ENCODE measurements at places on chromosomes 2 and 18.
A peak's percentile ranks its signal among the peaks of the same experiment; 100 is the strongest.

GRCh38 chr2:33583194-33583938 lies 15.7 kb downstream of the FAM98A start:
- DNase-seq = peak; percentile 33

DNA sequence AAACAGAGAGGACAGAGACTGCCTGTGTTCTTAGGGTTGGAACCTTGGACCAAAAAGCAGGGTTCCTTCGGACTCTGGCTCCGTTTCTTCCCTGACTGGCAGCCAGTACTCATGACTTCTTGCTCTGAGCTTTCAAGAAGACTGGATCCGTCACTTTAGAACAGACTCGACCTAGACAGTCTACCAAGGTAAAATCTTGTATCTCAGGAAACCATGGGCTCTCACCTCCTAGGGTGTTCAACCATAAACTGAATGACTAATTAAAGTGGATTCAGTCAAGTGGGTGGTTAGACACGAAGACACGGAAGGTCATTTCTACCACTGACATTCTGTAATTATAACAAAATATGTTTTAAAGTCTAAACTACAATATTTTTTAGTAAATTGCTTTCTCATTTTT lies 153.8 kb upstream of the SLC39A10 start:
- DNase-seq = no peak

DNA sequence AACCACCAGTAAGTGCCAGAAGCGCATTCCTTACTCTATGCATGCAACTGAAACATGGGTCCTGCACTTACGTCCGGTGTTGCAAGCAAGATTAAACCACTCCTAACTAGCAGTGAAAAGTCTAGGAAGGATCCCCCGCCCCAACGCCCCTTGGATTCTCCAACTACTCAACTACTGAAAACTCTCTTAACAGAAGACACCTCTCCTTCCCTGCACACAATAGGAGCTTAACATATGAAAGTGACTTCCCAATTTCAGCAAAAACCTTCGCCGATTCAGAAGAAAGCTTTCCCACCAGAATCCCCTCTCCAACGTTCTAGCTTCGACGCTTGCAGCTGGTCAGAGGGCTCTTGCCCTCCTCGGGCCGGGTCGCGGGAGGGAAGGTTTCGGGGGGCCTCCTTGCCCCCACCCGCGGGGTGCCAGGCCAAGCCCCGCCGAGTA lies 578 bp downstream of the IWS1 start:
- peak; percentile 43 for DNase-seq

- no peak for DNase-seq
Measured at GRCh38 chr18:62331581-62332356, 6.7 kb downstream of the TNFRSF11A start.

DNA sequence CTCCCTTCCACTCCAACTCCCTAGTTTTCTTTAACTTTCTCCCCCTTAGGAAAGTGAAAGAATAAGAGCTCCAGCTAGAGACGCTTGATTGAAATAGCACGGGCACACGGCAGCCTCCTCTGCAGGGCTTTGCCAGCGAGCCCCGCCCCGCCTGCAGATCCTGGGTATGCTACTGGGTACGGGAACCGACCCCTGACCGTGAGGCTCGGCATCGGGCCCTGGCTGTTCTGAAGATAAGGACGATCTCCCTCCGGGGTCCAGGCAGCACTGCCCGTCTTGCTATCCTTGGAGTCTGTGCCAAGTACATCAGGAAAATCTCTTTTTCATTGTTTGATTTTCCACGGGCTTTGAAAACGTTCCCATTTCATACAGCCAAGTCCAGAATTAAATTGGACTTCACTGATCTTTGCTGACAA lies 284.5 kb downstream of the MTX2 start:
- DNase-seq = peak; percentile 74

GRCh38 chr18:36326771-36327170 lies 29.3 kb downstream of the FHOD3 start:
- DNase-seq = no peak

DNA sequence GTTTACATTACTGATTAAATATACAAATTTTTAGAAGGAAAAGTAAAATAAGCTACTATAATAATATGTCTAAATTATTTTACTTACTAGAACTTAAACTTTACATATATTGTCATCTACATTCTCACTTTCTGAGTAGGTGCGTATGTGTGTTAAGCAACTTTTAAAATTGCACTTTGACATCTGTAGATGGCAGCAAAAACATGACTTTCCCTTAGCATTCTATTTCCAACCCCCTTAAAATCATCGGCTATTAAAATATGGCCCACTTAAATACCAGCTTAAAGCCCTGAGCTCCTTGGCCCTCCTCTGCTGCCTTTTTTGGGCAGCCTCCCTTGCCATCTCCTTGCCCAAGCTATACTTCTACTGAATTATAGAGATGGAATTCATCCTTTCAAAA lies 78.0 kb downstream of the UPP2 start:
- DNase-seq = no peak

DNA sequence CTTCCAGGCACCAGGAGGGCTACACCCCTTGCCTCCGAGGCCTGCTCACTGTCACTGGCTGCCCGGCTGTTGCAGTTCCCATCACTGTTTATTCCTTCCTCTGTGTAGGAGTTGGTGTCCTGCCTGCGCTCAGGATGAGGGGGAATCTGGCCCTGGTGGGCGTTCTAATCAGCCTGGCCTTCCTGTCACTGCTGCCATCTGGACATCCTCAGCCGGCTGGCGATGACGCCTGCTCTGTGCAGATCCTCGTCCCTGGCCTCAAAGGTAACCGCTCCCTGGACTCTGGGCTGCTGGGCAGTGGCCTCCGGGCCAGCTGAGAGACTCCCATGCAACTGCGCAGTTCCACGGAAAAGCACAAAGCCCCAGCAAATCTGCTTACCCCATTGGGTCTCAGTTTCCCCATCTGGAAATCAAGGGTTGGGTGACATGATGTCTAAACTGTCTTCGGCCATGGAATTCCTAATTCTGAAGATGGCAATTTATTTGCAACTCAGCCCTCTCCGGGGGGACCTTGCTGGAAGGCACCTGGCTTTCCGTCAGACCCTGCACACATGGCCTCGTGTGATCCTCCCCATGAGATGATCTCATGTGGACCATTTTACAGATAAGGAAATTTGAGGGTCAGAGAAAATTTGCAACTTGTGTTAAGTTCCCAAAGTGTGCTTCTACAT lies 9.4 kb downstream of the COLEC11 start:
- no peak for DNase-seq

GRCh38 chr2:229715895-229716507 lies 1.6 kb upstream of the DNER start:
- no peak for DNase-seq

GRCh38 chr18:42425025-42425424 lies 470.0 kb downstream of the PIK3C3 start:
- no peak for DNase-seq

GRCh38 chr2:143177096-143177786 lies 48.0 kb downstream of the ARHGAP15 start:
- DNase-seq = no peak

- no peak for DNase-seq
Measured at GRCh38 chr2:240456447-240457222, 21.2 kb downstream of the GPC1 start.

DNA sequence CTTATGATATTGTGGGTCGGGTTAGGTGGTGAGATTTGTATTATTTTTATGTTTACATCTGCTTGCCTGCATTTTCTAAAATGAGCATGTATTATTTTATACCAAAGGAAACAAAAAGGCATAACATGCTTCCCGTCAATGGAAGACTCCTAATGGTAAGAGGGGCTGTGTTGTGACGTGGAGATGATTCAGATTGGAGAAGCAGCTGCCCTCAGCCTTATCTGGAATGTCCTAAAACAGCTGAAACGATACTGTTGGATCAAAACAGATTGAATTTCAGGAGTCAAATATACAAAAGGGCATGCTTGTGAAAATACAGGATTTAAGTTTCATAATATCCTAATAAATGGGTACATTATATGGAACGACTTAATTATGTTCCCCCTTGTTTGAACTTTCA lies 19.0 kb downstream of the DGKD start:
- DNase-seq = no peak

GRCh38 chr18:63788447-63789096 lies 13.4 kb downstream of the SERPINB7 start:
- DNase-seq = peak; percentile 88

DNA sequence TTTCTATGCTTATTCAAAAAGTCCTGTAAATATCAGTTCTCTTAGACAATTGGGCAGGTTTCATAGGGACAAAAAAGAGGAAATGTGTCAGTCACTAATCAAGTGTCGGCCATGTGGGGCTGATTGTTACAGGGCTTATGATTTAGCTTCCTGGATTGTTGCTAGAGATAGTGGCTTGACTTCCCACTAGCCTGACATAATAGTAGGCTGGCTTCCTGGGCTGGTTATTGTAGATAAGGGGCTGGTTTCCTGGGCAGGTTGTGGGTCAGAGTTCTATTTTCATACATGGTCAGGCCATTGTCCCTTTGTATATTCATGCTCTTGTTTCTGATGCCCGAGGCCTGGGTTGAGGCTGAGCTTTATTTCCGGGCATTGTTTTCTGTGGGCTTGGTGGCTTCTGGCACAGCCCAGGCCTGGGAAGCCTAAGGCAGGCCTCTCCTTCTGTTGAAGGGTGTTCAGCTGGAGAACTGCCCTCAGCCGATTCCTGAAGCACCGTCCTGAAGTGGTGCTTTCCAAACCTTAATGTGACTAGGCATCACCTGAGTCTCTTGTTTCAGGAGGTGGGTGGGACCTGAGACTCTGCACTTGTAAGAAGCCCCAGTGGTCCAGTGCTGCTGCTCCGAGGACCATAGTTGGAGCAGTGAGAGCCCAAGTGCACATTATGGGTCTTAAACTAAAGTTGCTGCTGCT lies 37.0 kb downstream of the CD8B2 start:
- DNase-seq = no peak

GRCh38 chr18:54210463-54210862 lies 14.0 kb downstream of the MBD2 start:
- DNase-seq = no peak

GRCh38 chr2:175430236-175430635 lies 248.7 kb upstream of the ATP5MC3 start:
- DNase-seq = no peak

DNA sequence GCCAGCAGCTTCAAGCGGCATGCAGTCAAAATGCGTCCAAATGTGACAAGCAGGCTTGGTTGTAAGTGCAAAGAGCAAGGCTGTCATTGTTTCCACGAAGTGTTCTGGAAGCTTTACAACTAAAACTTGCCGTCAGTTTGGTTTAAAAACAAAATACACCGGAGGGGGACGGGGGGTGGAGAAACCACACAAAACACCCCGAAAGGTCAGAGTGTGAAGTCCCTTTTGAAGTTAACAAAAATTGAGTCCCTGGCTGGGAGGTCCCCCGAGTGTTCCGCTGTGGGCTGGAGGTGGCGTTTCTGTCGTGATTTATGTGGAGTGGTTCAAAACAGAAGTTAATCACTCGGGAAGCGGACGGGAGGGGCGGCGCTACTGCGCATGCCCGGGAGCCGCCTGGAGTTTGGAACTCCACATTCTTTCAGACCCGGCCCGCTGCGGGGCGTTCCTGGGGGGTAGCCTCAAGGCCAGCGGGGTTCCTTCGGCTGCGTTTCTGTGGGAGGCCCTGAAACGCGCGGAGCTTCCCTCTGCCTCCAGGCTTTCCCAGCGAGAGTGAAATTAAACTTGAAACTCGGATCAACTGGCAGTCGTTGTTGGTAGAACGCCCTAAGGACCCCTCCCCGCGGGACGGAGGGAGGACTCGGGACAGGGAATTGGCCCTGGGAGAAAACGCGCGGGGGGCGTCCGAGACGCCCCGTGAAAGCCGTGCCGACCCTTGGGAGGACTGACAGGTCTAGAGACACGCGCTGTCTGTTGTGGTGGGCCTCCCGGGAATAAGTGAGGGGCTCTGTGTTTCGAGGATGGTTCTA lies 1.4 kb downstream of the TGIF1 start:
- peak; percentile 95 for DNase-seq

GRCh38 chr2:211061612-211062296 lies 505.4 kb downstream of the CPS1 start:
- DNase-seq = no peak

DNA sequence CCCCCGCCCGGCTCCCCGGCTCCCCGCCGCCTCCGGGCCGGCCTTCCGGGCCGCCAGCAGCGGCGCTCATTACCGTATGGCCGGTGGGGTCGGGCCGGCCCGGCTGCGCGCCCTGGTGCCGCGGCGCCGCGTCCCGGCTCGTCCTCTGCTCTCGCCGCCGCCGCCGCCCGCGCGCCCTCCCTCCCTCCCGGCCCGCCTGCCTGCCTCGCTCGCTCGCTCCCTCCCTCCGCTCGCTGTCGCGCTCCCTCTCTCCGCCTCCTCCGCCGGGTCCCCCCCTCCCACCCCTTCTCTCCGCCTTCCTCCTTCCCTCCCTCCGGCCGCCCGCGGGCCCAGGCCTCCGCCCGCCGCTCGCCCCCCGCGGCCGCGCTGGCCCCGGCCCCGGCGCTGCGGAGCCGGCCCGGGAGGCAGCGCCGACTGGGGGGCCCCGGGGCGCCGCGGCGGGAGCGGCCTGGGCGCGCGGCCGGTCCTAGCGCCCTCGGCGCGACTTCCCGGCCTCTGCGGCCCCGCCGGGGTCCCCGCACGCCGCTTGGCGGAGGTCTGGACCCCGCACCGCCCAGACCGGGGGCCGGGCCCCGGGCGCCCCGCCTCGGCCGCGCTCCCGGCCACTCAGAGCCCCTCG lies at the start of gene DNMT3A:
Gene DNMT3A (minus strand): TSS at position 173 of the 619 bp plus-strand sequence. CDS start 27,941 bp downstream, outside the sequence.
- peak; percentile 75 for DNase-seq

DNA sequence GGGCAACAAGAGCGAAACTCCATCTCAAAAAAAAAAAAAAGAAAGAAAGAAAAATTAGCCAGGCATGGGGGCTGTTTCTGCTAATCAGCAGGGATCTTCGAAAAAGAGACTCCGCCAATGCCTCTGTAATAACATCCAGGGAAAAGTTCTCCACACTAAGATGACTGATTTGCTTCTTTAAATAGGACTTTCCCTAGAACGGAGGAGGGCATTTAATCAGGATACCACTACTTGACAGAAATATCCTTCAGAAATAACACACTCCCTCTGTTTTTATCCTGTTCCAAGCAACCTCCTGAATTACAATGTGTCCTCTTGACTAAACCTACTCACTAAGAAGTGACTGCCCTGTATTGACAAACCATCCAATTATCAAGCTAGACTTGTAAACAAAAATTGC lies 21.7 kb downstream of the REV1 start:
- no peak for DNase-seq

DNA sequence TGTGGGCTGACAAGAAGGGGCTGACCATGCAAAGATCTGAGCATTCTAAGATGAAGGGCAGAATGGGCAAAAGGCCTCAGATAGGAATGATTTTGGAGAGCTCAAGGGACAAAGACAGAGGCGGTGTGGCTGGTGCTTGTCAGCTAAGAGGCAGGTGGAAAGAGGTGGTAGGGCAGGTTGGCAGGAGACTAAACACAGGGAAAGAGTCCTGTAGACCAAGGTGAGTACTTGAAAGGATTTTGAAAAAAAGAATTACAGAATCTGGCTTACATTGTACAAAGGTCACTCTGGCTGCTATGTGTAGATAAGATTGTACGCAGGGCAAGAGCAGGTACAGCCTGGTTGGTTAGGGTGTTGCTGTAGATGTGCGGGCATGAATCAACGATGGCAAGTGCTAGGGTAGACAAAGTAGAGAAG lies 50.6 kb downstream of the STK39 start:
- no peak for DNase-seq

DNA sequence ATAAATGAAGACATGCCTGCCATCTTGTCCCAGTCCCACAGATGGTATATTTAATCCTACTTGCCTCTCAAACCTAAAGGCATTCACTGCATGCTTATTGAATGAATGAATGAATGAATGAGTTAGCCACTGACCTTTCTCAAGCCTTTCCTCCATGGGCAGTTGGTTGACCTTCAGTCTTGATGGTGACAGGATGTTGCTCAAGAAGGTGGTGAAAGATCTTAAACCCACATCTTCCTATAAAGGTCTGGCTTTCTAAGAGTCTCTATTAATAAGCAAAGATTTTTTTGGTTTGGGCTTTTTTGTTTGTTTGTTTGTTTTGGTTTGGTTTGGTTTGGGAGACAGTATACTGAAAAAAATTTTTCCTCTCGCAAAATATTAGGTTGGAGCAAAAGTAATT lies 41.7 kb downstream of the KIAA2012 start:
- no peak for DNase-seq
